T-helper 2 cell (primary cell): ENCODE measurements at places on chromosomes 7 and 10.
A peak's percentile ranks its signal among the peaks of the same experiment; 100 is the strongest.

DNA sequence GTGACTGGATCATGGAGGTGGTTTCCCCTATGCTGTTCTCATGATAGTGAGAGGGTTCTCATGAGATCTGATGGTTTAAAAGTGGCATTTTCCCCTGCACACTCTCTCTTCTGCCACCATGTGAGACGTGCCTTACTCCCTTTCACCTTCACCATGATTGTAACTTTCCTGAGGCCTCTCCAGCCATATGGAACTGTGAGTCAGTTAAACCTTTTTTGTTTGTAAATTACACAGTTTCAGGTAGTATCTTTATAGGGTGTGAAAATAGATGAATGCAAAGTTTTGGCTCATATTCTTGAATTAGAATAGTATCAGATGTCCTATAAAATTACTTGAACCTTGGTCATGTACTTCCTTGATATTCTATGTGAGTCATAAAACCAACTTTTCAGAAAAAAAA, 252.1 kb upstream of the TMEM229A start:
- no peak for DNase-seq

GRCh38 chr10:18653112-18653511, 1.7 kb upstream of the NSUN6 start:
- DNase-seq, result no peak

GRCh38 chr7:123621707-123622106, 20.1 kb downstream of the ASB15 start:
- no peak for DNase-seq

DNA sequence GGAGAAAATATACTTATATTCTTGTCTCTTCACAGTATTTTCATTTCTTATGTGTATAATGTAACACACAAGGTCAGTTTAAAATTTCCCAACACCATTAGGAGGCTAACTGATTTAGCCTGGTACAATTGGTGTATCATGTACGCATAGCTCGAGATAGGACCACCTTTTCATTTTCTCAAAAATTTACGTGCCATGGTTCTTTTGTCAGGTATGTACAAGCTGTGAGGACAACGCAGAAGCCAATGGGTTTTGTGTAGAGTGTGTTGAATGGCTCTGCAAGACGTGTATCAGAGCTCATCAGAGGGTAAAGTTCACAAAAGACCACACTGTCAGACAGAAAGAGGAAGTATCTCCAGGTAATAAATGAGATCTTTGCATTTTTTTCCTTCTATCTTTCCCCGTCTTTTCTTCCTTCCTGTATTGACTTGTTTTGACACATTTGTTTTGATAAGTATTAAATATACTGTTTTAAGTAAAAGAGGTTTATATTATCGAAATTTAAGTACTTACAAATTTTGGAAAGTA, 55.0 kb downstream of the TRIM24 start:
- no peak for DNase-seq

DNA sequence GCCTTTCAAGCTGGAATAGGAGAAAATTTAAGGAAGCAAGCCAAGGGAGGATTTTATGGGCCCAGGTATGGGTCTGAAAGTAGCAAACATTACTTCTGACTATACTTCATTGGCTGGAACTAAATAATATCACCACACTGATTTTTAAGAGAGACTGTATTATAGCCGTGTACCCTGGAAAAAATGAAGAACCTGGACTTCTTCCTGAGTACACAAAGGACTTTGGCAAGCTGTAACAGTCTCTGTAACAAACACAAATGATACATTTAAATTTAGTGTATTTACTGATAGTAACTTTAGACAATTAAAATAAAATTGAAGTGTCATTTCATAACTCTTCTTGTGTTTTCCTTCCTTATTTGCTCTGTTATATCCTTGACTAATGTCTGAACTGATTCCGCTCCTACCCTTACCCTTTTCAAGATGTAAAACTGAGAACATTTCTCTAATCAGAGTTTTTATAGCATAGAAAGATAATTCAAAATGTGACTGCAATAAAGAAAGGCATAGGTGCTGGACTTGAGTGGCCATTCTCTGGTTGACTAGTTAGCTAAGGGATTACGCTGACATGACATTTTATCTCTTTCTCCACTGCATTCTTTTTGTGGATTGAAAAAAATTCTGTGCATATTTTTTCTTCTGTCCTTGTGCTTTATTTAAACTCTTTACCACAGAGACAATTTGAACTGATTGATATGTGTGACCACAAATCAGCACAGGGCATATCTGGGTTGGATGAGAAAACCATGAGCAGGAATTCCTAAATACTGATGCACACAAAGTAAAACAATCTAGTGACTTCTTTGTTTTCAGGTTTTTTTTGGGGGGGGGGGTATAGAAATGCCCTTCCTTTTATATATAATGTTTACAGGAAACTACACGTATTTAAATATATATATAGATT, 349.7 kb downstream of the MDFIC start:
- DNase-seq, result no peak

GRCh38 chr10:119209035-119209735, 1.8 kb downstream of the GRK5 start:
- peak; percentile 51 for DNase-seq
